Bronchial epithelial cell (primary cell): ENCODE measurements at places on chromosomes 16 and 17. TPM values are rescaled to one million over a fixed set of nuclear protein-coding genes. Genes with fewer than 3 reads are reported as not detected.

The TEKT5 gene
- total RNA-seq: 0.26 and 0.53 TPM in 2 replicates

- DNase-seq: no peak
Observed at GRCh38 chr17:77569846-77570564, 388.5 kb upstream of the TNRC6C start.

DNA sequence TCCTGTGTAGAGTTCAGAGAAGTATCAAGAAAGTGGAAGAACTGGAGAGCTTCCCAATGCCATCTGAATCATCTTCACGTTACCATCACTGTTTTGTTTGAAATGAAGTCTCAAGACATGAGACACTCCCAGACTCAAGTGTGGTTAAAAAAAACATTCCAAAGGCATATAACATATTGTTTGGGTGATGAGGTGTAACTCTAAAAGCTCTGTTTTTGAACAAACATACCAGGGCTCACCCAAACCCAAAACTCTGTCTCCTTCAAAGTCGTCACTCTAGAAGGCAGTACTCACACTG lies 6.3 kb upstream of the ZCCHC14 start:
- peak; percentile 68 for DNase-seq

DNA sequence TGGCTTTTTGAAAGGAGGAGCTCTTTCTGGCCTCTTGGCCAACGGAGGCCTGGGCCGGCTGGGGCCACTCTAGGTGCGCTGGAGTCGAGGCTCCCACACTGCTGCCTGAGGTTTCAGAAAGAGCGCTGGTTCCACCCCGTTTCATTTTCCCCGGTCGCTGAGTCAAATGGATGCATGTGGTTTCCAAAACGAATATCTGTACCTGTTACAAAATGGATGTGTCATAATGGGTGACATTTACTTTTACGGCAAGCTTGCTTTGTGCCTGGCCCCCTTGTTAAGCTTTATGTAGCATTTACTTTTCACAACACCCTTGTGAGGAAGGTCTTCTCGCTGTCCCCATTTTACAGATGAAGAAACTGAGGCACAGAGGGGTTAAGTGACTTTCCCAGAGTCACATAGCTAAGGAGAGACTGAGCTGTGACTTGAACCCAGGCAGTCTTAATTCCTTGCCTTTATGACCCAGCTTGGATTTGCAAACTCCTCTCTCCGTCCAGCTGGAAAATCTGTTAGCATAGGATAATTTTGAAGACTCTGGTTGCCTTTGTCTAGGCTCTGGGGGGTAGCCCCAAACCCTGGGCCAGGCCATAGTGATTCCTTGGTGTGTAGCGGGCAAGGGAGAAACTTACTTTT lies 10.6 kb downstream of the KSR1 start:
- no peak for DNase-seq

GRCh38 chr16:52068447-52069074 lies 478.4 kb downstream of the TOX3 start:
- peak; percentile 66 for DNase-seq

GRCh38 chr16:6206080-6206479 lies 1108.5 kb upstream of the EEF2KMT start:
- DNase-seq: no peak

The SPATA32 gene
- total RNA-seq: under 0.01 TPM in 1 of 2 replicates, not detected in the other

GRCh38 chr17:77529328-77529650 lies 388.5 kb downstream of the SEC14L1 start:
- DNase-seq: no peak

The PIRT gene
- not detected in 2 replicates for total RNA-seq

The ORC6 gene
- 1.3 and 1.7 TPM in 2 replicates for total RNA-seq

GRCh38 chr16:10182222-10183053 lies at the start of gene GRIN2A:
TSS of gene GRIN2A (minus strand) at chr16:10182428. CDS start at chr16:10180411, 2,017 bp downstream.
- DNase-seq: no peak

DNA sequence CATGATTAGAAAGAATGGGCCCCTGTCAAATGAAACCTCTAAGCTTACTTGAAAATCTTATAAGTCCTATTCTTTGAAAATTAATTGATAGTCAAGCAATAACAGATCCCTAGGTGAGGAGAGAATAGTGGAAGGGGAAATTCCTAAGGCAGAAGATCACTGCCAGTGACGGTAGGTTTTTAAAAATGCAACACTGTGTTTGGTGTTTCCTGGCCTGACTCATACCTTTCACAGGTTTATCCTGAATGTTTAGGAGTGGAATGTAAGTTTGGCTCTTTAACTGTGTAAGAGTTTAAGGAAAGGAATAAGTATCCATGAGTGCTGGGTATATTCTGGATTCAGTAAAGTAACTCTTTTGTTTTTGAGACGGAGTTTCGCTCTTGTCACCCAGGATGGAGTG lies 23.8 kb downstream of the HAPSTR1 start:
- DNase-seq: peak; percentile 86

The KRTAP3-2 gene
- not detected in 2 replicates for total RNA-seq

DNA sequence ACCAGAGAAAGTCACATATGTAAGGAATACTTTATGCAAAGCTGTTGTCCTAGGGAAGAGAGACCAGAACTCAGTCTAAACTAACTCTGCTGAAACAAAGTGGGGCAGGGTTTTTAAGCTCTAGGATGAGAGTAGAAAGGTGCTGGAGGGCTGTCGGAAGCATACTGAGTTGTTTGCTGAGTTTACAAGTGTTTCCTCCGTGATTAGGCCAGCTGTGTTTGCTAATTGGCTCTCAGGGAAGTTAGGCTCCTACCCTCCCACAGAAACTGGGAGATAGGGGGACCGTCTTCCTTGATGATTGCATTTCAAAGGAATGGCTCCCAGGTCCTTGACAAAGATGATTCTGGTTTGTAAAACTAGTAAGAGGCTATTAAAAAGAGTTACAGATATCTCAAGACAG lies 24.4 kb upstream of the CRYM start:
- DNase-seq: peak; percentile 67

DNA sequence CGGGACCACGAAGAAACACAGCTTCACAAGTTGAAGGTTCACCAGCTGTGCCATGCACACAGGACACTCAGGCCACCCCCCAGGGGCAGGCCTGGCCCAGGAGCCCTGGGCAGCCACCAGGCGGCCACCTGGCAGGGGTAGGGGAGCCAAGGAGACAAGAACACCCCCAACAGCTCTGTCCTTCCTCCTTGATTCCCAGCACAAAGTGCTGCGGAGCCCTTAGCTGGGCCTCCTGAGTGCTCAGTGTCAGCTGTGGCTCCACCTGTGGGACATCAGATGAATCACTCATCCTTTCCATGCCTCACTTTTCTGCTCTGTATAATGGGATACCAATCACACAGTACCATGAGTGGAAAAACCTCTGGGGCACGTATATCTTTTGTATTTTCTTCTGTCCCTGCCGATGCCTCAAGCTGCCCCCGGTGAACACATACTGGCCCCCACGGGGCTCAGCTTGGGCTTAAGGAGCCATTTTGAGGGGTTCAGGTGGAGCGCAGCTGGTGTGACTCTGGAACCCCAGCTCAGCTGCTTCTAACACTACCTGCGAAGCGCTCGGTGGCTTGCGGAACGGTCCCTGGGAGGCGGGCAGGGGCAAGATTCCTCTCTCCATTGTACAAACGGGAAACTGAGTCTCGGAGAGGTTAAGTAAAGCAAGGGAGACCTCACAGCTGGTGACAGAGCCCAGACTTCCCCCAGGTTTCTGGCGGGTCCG lies 12.0 kb downstream of the GALK1 start:
- DNase-seq: no peak

GRCh38 chr16:31874366-31875111 lies 932 bp downstream of the ZNF267 start:
- peak; percentile 80 for DNase-seq

GRCh38 chr16:48507391-48507790 lies 102.6 kb downstream of the N4BP1 start:
- DNase-seq: no peak

- DNase-seq: no peak
Observed at GRCh38 chr17:73943416-73944110, 259.9 kb upstream of the RPL38 start.

The NLRC5 gene
- 2.1 and 2.2 TPM in 2 replicates for total RNA-seq

GRCh38 chr17:44170499-44171201 lies at the start of gene ASB16:
TSS of gene ASB16 (plus strand) at chr17:44170704. CDS start at chr17:44170790, 86 bp downstream.
- DNase-seq: no peak

GRCh38 chr16:71303938-71304337 lies 14.7 kb upstream of the CMTR2 start:
- DNase-seq: peak; percentile 31

DNA sequence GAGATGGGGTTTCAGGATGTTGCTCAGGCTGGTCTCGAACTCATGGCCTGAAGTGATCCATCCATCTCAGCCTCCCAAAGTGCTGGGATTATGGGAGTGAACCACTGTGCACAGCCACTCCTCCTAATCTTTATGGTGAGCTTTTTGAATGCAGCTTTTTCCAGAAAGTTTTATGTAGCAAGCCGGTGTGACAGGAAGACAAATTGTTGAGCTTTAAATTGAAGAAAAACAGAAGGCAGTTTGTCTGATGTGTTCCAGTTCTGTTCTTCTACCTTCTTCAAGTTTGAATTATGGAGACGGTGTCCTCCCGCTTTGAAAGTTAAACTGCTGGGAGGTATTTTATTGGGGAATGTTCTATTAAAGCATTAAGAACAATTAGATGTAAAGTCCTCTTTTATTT lies 177.1 kb downstream of the SNX29 start:
- DNase-seq: no peak

DNA sequence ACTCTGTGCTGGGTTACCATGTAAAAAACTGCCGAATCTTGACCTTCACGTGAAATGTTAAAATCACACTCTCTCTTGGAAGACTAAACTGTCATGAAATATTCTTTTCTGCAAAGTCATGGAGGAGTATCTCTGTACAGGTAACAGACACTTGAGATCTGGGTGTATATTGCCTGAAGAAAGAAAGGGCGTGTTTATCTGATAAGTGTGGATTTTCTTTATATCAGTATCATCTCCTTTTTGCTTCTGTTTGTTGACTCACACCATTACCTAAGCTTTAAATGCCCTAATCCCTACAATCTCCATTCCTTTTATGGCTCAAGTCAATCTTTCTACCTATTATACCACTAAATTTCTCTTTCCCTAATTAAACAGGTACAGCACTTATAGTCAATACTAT lies 673.2 kb upstream of the SOX9 start:
- no peak for DNase-seq

GRCh38 chr17:79628861-79629547 lies 18.2 kb upstream of the RBFOX3 start:
- no peak for DNase-seq

GRCh38 chr16:66705790-66706505 lies 9.4 kb upstream of the CMTM4 start:
- no peak for DNase-seq

The SCGB1C2 gene
- not detected in 2 replicates for total RNA-seq

DNA sequence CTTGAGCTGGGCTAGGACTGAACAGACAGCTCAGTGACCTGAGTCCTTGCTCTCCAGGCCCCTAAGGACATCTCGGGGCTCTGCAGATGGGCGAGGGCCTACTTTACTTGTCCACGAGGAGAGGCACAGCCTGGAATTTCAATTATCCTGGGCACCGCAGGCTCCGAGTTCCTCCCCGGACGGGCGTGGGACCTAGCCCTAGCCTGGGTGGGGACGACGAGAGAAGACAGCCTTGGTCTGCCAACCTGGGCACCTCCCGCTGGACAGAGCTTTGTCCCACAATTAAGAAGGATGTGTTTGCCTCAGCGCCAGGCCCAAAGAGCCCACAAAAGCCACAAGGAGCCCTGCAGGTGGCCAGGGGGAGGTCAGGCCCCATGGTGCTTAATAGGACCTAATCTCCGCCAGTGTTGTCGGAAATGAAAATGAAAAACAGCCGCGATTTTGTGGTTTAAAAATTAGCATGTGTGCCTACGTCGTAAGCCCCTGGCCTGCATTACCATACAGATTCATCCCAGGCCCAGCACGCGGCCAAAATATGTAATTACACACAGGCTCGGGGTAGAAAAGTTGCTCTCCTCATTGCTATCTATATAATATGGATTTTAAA lies 51.4 kb upstream of the LHX1 start:
- no peak for DNase-seq

GRCh38 chr17:68600067-68600930 lies 868 bp downstream of the FAM20A start:
- no peak for DNase-seq

DNA sequence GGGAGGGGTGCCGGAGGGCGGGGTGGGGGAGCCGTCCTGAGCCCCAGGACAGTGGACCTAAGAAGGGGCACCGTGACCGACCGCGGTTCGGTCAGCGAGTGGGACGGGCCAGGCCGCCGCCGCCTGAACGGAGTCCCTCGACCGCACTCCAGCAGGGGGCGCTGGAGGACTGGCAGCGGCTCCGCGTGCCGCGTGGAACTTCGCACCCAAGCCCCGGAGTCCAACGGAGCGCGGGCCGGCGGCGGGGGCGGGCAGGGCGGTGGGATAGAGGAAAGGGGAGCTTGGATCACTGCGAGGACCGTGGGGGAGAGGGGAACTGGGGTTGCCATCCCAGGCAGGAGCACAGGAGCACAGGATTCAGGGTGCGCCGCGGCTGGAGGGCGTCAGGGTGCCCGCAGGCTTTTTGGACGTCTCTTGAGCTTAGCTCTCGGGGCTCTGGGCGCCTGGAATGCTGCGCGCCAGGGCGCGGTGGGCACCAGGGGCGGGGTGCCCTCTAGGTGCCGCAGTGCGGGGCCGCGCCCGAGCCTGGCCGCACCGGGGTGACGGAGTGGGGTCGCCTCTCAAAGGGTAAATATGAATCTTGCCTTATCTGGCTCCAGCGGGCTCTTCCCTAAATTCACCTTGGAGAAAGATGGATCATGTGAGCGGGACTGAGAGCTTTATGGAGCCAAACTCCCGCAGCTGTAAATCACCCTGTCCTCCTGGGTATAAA lies 379 bp upstream of the OTOP2 start:
- no peak for DNase-seq

DNA sequence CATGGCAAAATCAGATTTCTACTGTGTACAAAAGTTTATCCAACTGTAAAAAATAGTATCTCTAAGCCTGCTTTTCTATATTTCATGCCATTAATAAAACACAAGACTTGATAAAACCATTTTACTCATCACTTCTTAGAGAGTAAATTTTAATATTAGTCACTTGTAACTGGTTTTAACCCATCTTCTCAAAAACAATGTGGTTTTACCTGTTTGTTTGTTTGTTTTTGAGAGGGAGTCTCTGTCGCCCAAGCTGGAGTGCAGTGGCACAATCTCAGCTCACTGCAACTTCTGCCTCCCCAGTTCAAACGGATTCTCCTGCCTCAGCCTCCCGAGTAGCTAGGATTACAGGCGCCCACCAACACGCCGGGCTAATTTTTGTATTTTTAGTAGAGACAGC lies 32.1 kb downstream of the UBE2G1 start:
- DNase-seq: no peak
